ENCODE measurements at places on chromosomes 13 and 19.

DNA sequence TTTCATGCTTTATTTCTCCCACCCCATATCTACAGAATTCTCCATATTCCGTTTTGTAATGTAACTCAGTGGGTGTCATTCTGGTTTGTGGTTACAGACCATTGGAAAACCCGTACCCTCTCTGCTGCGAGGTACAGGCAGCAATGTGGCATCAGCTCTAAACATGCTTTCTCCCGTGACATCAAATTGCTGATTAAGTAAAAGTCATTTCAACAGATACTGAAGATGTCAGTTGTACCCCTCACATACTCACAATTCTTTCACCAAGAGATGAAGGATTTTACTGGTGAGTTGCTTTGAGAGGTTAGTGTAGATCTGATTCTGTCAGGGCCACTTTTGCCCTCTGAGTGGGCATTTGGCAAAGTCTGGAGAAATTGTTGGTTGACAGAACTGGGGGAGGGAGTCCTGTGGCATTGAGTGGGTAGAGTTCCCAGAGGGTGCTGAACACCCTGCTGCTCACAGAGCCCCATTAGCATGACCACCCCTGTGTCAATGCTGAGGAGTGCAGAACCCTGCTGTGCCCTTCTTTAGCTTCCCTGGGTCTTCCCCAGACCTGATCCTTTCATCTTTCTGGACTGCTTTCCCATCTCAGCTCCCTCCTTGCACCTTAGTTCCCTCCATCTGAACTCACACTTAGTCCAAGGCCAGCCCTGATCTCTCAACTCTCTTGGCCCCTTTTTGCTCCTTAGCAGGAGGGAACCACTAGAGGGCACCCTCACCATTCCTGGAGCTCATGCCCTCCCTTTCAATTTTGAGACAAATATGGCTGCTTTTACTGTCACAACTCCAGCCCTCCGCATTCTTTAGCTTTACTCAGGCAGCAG lies 39.9 kb upstream of the CEACAM8 start:
- peak; percentile 57 for DNase-seq

DNA sequence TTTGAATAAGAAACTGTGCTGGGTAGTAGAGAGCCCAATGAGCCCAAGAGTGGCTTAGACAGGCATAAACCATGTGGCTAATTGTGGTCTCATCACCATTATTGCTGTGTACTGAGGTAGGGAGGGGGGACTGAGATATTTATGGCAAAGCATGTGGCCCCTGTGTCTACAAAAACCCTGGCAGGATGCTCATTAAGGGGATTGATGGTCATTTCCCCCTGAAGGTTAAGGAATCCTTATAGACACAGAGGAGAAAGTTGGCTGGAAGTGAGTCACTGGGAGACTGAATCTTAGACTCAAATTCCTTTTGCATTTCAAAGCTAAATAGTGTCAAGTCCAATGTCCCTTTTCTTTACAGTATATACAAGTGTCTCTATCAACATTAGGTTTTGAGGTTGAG lies 9.8 kb upstream of the DACT3 start:
- DNase-seq = no peak

GRCh38 chr13:50374517-50374916 lies 359.3 kb downstream of the KCNRG start:
- DNase-seq = no peak

DNA sequence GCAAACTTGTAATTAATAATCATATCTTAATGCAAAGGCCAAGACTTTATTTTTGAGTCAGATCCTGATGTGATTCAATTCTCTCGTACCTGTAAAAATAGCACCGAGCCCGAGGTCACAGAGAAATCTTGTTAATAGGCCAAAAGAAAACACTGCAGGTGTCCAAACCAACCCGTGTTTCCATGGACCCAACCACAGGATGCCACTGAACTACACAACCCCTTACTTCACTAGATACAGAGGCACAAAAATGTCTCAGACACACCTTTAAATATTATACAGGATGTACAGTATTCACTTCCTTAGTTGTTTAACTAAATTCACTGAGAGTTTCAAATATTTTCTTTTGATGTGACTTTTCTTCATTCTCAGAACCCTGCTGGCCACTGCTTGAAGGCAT lies 530.9 kb downstream of the MYO16 start:
- no peak for DNase-seq

GRCh38 chr13:66329988-66330451 lies 900.1 kb downstream of the PCDH9 start:
- no peak for DNase-seq

DNA sequence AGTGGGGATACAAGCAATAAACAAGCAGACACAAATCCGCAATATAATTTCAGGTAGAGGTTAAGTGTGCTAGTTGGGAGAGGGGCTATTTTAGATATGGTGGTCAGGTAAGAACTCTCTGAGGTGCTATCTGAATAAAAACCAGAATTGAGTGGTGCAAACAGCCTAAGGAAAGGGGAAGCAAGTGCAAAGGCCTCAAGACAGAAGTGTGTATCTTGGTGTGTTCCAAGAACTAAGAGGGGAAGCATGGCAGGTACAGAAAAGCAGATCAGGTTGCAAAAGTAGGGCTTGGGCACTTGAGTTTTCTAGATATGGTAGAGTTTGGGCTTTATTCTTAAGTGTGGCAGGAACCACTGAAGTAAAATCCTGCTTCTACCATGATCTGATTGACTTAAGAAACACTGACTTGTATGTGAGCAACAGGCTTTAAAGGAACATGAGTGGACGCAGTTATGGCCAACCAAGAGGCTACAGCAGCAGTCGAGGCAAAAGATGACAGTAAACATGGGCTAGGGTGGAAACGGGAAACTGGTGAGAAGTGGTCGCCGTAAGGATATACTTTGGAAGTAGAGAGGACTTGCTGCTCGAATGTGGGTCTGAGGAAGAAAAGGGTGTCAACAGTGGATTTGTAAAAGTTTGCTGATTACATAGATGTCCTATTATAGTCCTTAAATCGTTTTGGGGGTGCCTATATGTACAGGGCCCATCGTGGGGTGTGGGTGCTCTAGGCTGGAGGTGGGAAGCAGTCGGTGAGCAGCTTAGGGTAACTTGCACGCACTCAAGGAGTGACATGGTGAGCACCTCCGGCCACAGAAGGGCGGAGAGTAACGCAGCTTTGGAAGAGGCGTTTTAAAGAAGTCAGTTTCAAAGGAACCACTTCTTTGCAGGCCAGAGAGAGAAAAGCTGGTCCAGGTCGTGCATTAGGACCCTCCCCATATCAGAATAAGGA lies 677 bp downstream of the TGDS start:
- DNase-seq = peak; percentile 52

GRCh38 chr13:46171217-46171616 lies 10.8 kb downstream of the LCP1 start:
- no peak for DNase-seq

DNA sequence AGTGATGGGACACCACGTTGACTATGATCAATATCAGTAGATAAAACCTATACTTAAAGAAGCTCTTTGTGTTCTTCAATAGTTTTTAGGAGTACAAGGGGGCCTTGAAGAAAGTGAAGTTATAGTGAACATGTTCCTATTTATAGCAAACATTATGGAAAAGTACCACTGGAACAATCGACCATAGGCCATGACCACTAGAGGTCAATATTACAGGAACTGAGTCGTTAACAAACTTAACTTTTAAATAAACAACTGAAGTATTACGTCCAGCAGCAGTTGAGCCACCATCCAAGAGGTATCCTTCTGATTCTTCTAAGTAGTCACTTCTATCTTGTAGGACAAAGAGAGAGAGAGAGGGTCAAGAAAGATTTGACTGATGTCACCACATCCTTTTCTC lies 391.0 kb upstream of the SLITRK5 start:
- DNase-seq = no peak

GRCh38 chr13:90768116-90768515 lies 579.4 kb upstream of the MIR17HG start:
- DNase-seq = no peak

DNA sequence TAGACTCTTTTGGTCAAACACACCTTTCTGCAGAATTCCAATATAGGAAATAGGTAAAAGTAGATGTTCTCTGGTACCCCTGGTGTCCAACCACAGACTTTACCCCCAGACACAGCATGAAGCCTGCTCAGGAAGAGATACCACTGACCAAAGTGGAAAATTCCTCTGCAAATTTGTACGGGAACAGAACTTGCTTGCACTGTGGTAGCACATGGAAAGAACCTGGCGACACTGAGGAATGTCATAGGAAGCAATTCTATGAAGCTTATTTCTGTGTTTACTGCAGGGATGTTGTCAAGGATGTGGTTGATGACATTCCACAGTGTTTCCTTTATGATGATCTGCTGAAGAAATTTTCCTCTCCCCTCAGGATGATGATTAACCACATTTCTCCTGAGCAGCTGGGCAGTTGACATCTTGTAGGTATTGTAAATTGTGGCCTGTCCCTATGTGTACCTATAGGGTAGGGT lies 48.9 kb upstream of the TNFSF11 start:
- no peak for DNase-seq

Data from stimulated activated CD4-positive, alpha-beta T cell treated with anti-CD3 and anti-CD28 coated beads, Interleukin-2, amount 100 ng/mL, for 24 hours (primary cell).